ENCODE measurements at places on chromosomes 3 and 15. TPM values are rescaled to one million over a fixed set of nuclear protein-coding genes. Genes with fewer than 3 reads are reported as not detected.

Gene DPPA4
- total RNA-seq = 155 TPM

Gene BOC
- total RNA-seq = 130 TPM

Gene ANKRD63
- total RNA-seq = not detected

Gene SLC7A14
- total RNA-seq = 0.09 TPM

Gene ACKR2
- 0.56 TPM for total RNA-seq

Gene STRIT1
- not detected for total RNA-seq

Gene ISL2
- total RNA-seq = not detected

Gene GOLGA8O
- total RNA-seq = not detected

Gene FAM3D
- total RNA-seq = 0.35 TPM

Gene NUP210
- 59.4 TPM for total RNA-seq

Gene GOLGA8G
- not detected for total RNA-seq

Gene SKOR1
- total RNA-seq = 0.49 TPM

Gene GBE1
- 16.8 TPM for total RNA-seq

Gene POLQ
- 16.9 TPM for total RNA-seq

Gene GPR27
- 9.4 TPM for total RNA-seq

Gene GOLGA6L4
- total RNA-seq = 2.1 TPM

Gene MUC20
- total RNA-seq = 2.3 TPM

Gene KLF15
- 19.3 TPM for total RNA-seq

Gene FETUB
- total RNA-seq = not detected

Gene AMIGO3
- total RNA-seq = 0.89 TPM

Gene CNTN6
- 0.82 TPM for total RNA-seq

Gene MUSTN1
- total RNA-seq = 4.1 TPM

Gene UTS2B
- total RNA-seq = 0.96 TPM

Gene GPR87
- total RNA-seq = not detected

Gene GPR171
- total RNA-seq = not detected

Gene SLC51A
- not detected for total RNA-seq

Gene SERINC4
- 0.35 TPM for total RNA-seq

Gene PIGZ
- 1.9 TPM for total RNA-seq

Gene VGLL3
- total RNA-seq = 6.1 TPM

Gene FBXO40
- not detected for total RNA-seq

Gene LSMEM2
- not detected for total RNA-seq

Gene PP2D1
- not detected for total RNA-seq

Gene MORC1
- not detected for total RNA-seq

Gene AHSG
- not detected for total RNA-seq

Gene KBTBD13
- not detected for total RNA-seq

Gene CRYBG3
- total RNA-seq = 7.3 TPM

Gene TEX9
- total RNA-seq = 21.3 TPM

Gene MEIS2
- total RNA-seq = 59.5 TPM

Gene HES1
- 32.6 TPM for total RNA-seq

Gene GRM7
- 1.5 TPM for total RNA-seq

Gene PIERCE2
- total RNA-seq = 2.0 TPM

Gene CMSS1
- total RNA-seq = 60.9 TPM

Gene TCF12
- 207 TPM for total RNA-seq

Gene RASA2
- 19.2 TPM for total RNA-seq

Gene MITF
- 2.7 TPM for total RNA-seq

Gene MYL3
- not detected for total RNA-seq

Gene SMARCC1
- total RNA-seq = 281 TPM

Gene DUOXA2
- total RNA-seq = not detected

Gene TGM4
- not detected for total RNA-seq

Gene DPH6
- 20.1 TPM for total RNA-seq

Gene FBXW12
- total RNA-seq = 0.44 TPM

Gene PLOD2
- 12.7 TPM for total RNA-seq

Gene TMEM202
- total RNA-seq = not detected

Gene POTEB2
- not detected for total RNA-seq

Gene DAZL
- total RNA-seq = not detected

Gene SNAPC5
- 22.9 TPM for total RNA-seq

Gene NRROS
- total RNA-seq = 0.52 TPM

Gene SLC27A2
- total RNA-seq = 0.91 TPM
